Glutamatergic neuron (in vitro differentiated cells): ENCODE measurements at places on chromosomes 7 and 10.

GRCh38 chr10:1577373-1577770, 160.0 kb downstream of the ADARB2 start:
- no peak for DNase-seq
- H3K36me3 ChIP-seq, result peaks cover 1% of the 10 kb centered on the region
- H3K27me3 ChIP-seq, result peaks cover 14% of the 10 kb centered on the region
- no peak overlapping the region for H3K27ac ChIP-seq
- H3K4me3 ChIP-seq, result peak overlapping the region; percentile 37

DNA sequence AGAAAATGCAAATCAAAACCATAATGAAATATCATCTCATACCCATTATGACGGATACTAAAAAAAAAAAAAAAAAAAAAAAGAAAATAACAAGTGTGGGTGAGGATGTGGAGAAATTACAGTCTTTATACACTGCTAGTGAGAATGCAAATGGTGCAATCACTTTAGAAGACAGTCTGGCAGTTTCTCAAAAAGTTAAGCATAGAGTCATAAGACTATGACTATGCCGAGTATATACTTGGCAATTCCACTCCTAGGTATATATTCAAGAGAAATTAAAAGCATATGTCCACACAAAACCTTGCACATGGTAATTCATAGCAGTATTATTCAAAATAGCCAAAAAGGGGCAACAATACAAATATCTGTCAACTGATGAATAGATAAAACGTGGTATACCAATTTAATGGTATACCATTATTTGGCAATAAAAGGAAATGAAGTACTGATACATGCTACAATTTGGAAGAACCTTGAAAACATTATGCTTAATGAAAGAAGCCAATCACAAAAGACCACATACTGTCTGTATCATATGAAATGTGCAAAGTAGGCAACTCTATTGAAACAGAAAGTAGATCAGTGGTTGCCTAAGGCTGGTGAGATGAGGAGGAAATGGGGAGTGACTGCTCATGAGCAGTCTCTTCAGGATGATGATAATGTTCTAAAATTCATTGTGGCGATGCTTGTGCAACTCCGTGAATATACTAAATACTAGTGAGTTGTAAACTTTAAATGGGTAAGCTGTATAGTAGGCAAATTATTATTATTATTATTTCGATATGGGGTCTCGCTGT, 90.1 kb upstream of the NANOS1 start:
- H3K4me3 ChIP-seq, result no peak overlapping the region
- no peak for DNase-seq
- peaks cover 10% of the 10 kb centered on the region for H3K36me3 ChIP-seq
- H3K27me3 ChIP-seq, result no peaks in the 10 kb centered on the region
- H3K4me1 ChIP-seq, result no peaks in the 10 kb centered on the region

GRCh38 chr10:86104611-86105145, 261.9 kb downstream of the GRID1 start:
- no peak overlapping the region for H3K4me3 ChIP-seq
- H3K36me3 ChIP-seq, result peaks cover 7% of the 10 kb centered on the region
- peaks cover 5% of the 10 kb centered on the region for H3K4me1 ChIP-seq
- no peak overlapping the region for H3K27ac ChIP-seq
- no peak for DNase-seq

DNA sequence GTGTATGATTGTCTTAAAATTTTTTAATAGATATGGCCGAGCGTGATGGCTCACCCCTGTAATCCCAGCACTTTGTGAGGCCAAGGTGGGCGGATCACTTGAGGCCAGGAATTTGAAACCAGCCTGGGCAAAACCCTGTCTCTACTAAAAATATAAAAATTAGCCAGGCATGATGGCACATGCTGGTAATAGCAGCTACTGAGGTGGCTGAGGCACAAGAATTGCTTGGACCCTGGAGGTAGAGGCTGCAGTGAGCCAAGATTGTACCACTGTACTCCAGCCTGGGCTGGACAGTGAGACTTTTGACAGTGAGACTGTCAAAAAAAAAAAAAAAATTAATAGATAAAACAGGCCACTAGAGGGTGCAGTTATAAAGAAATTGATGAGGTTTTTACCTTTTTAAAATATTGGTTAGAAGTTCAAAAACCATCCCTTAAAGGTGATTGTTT, 20.5 kb downstream of the NOM1 start:
- DNase-seq, result no peak
- no peaks in the 10 kb centered on the region for H3K4me1 ChIP-seq
- H3K27ac ChIP-seq, result no peak overlapping the region
- no peaks in the 10 kb centered on the region for H3K27me3 ChIP-seq
- H3K36me3 ChIP-seq, result no peaks in the 10 kb centered on the region

DNA sequence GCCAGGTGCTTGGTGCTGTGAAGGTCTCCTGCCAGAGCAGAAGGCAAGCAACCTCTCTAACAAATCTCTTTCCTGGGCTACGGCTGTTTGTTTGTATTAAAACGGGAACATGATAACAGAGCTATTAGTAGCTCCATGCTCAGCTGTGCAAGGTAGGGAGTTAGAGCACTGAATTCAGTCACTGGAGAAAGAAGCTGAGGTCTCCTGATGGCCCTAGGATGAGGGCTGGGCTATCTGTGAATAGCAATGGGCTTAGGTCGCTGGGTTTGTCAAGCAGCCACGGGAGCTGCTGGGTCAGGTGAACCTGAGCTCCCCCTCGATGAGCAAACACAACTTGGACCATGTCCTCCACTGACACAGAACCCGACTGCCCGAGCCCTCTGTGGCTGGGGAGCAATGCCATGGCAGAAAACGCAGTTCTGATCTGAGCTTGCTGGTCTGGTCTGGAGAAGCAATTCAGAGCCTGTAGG, 24.4 kb downstream of the TACC2 start:
- H3K4me1 ChIP-seq, result peaks cover 2% of the 10 kb centered on the region
- H3K4me3 ChIP-seq, result no peak overlapping the region
- no peaks in the 10 kb centered on the region for H3K36me3 ChIP-seq

- no peaks in the 10 kb centered on the region for H3K4me1 ChIP-seq
- peaks cover 15% of the 10 kb centered on the region for H3K36me3 ChIP-seq
- peaks cover 2% of the 10 kb centered on the region for H3K27me3 ChIP-seq
Observed at GRCh38 chr7:153942036-153942435, 110.2 kb upstream of the DPP6 start.

DNA sequence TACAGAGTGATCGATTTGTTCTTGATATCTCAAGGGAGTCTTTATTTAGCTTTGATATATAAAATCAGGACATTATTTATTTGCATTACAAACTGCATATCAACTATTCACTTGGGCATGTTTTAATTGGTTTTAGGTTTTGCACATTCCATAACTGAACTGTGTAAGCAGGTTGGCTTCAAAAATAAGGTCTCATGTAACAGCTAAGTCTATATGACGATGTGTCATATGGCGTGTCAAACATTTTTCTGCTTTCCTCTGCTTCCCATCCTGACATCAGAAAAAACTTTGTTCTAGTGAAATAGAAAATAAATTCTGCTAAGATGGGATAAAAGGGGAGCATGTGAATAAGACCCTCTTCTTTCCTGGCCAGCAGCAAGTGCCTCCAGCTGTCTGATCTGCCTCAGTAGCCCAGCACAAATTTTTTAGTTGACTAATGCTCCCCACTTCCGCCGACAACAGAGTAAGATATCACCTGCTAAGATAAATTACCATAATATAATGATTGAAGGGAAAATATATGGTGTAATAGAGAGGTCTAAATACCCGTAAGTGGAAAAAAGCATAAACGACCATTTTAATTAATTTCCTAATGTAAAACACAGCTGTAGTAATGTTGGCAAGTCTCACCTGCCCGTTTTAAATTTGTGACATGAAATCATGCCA, 180.5 kb downstream of the TAX1BP1 start:
- H3K4me3 ChIP-seq, result no peak overlapping the region
- H3K27ac ChIP-seq, result no peak overlapping the region
- DNase-seq, result no peak
- H3K36me3 ChIP-seq, result no peaks in the 10 kb centered on the region
- H3K4me1 ChIP-seq, result peaks cover 15% of the 10 kb centered on the region

DNA sequence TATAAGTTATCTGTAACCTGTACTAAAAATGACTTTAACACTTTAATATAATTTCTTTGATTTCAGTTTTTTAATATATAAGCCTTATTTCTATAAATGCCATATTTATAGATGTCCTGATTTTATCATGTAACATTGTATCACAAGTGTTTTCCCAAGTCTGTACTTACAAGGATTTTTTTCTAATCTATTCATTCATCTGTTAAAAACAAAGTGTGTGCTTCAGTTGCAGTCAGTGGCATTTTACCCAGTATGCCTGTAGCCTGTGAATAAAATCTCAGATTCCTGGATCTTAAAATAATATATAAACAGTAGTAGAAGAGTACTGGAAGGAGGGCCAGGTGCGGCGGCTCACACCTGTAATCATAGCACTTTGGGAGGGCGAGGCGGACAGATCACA, 17.4 kb downstream of the PRKRIP1 start:
- H3K27ac ChIP-seq, result no peak overlapping the region
- peaks cover 7% of the 10 kb centered on the region for H3K4me1 ChIP-seq
- H3K36me3 ChIP-seq, result peaks cover 18% of the 10 kb centered on the region
- DNase-seq, result no peak
- H3K27me3 ChIP-seq, result peaks cover 2% of the 10 kb centered on the region
- no peak overlapping the region for H3K4me3 ChIP-seq

GRCh38 chr7:121328508-121329190, at the start of gene WNT16:
TSS of gene WNT16 (plus strand) at chr7:121329000. CDS start at chr7:121329293, 293 bp downstream.
- peaks cover 3% of the 10 kb centered on the region for H3K4me1 ChIP-seq
- H3K36me3 ChIP-seq, result no peaks in the 10 kb centered on the region
- H3K27me3 ChIP-seq, result peaks cover 6% of the 10 kb centered on the region
- no peak within 1 kb of the TSS for H3K27ac ChIP-seq
- H3K4me3 ChIP-seq, result peak within 1 kb of the TSS; percentile 92
- peak; percentile 69 for DNase-seq

GRCh38 chr7:77426052-77426404, 9.9 kb upstream of the GSAP start:
- no peak overlapping the region for H3K27ac ChIP-seq
- no peak overlapping the region for H3K4me3 ChIP-seq
- peaks cover 19% of the 10 kb centered on the region for H3K4me1 ChIP-seq
- no peaks in the 10 kb centered on the region for H3K36me3 ChIP-seq

GRCh38 chr7:79386688-79387422, 66.6 kb downstream of the MAGI2 start:
- no peaks in the 10 kb centered on the region for H3K27me3 ChIP-seq
- no peaks in the 10 kb centered on the region for H3K36me3 ChIP-seq
- DNase-seq, result no peak
- no peak overlapping the region for H3K4me3 ChIP-seq

DNA sequence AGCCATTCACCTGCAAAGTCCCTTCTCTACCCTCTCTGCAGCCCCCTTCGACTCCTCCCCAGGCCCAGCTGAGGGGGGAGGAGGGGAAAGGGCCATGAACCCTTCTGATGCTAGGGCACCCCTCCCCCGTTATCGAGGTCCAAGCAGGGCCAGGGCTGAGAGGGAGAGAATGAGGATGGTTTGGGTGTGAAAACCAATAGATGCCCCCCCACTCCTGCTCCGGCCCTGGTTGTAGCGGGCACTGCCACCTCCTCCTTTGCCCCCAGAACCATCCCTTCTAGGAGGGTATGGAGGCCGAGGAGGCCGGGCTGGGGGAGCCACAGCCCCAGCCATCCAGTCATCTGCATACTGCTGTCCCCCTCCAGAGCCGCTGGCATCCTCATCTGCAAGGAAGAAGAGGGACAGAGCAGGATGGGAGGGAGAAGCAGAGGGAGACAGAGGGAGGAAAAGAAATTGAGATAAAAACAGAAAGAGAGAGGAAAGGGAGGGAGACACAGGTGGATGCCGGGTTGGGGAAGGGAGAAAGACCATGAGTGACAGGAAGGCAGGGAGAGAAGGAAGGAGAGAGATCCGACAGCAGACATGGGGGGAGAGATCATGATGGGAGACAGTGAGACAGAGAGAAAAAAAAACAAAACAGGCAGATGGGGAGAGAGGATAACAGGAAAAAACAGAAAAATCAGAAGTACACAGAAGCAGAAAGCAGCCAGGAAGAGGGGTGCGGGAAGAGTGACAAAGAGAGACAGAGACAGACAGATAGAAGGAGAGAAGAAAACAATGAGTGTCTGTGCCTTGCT, 1.9 kb upstream of the GAL3ST4 start:
- peak overlapping the region; percentile 53 for H3K27ac ChIP-seq
- peaks cover 32% of the 10 kb centered on the region for H3K4me1 ChIP-seq
- peaks cover 12% of the 10 kb centered on the region for H3K36me3 ChIP-seq
- H3K27me3 ChIP-seq, result peaks cover 29% of the 10 kb centered on the region
- DNase-seq, result no peak

GRCh38 chr7:1567896-1568510, 1.8 kb downstream of the PSMG3 start:
- no peak for DNase-seq
- peak overlapping the region; percentile 73 for H3K4me3 ChIP-seq
- peaks cover 27% of the 10 kb centered on the region for H3K4me1 ChIP-seq
- H3K27ac ChIP-seq, result peak overlapping the region; percentile 71
- no peaks in the 10 kb centered on the region for H3K27me3 ChIP-seq

DNA sequence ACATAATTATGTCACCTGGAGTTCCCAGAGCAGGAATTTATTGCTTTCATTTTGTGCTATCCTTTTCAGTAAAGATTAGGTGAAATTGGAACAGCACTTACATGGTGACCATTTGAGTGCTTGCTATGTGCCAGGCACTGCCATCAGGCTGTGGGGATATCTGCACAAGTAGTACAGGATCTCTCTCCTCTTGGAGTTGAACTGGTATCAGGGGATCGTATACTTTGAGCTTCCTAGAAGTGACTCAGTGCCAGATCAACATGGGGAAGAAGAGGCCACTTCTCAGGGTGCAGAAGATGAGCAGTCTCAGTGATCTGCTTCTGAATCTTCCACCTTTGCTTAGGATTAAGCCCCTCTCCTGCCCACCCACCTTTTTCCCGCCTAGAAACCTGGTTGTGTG, 29.5 kb downstream of the SGPL1 start:
- no peak overlapping the region for H3K4me3 ChIP-seq
- no peak for DNase-seq
- H3K27ac ChIP-seq, result no peak overlapping the region
- H3K36me3 ChIP-seq, result peaks cover 3% of the 10 kb centered on the region
- peaks cover 11% of the 10 kb centered on the region for H3K4me1 ChIP-seq

DNA sequence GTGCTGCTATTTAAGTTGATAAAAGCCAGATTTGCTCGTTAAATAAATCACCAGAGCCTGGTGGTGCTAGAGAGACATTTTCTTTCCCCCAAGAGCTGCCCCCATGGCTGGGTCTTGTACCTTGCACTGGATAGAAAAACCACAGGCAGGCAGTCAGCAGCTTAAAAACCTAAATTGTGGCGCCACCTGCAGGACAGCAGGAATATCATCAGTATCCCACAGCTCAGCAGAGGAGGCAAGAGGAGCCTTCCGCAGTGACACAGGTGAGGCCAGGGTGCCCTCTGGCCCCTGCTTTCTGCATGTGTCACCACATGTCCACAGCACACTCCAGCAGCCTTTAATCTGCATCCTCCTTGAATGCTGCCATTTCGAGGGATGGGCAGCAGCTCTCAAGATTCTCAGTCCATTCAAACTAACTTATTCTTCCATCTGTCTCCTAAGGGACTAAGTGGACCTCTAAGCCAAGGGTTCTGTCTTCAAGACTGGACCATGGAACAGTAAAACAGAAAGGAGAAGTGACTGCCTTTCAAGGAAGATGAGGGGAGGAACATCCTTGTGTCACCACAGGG, 4.5 kb upstream of the PLXNA4 start:
- no peaks in the 10 kb centered on the region for H3K4me1 ChIP-seq
- H3K27me3 ChIP-seq, result peaks cover 10% of the 10 kb centered on the region
- H3K4me3 ChIP-seq, result no peak overlapping the region
- DNase-seq, result peak; percentile 78
- no peak overlapping the region for H3K27ac ChIP-seq
- no peaks in the 10 kb centered on the region for H3K36me3 ChIP-seq
